NCI-H1105 (cell line): ENCODE measurements at places on chromosomes 2 and 18.

GRCh38 chr2:2649109-2650072 lies 318.3 kb upstream of the MYT1L start:
- DNase-seq, result no peak

DNA sequence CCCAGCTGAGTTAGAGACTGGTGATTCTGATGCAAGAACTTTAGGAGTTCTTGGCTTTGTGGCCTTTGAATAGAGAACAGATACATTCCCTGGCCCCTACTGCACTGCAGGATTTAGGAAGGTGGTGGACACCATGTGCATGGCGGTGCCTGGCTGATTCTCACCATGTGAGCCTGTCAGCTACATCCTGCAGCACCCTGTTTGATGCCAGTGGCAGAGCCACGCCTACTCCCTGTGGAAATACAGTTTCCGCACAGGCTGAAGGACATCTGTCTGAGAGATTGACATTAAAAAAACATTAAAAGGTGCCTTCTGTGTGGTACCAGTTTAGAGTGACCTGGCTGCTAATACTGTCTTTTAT lies 50.0 kb downstream of the KCNE4 start:
- no peak for DNase-seq

DNA sequence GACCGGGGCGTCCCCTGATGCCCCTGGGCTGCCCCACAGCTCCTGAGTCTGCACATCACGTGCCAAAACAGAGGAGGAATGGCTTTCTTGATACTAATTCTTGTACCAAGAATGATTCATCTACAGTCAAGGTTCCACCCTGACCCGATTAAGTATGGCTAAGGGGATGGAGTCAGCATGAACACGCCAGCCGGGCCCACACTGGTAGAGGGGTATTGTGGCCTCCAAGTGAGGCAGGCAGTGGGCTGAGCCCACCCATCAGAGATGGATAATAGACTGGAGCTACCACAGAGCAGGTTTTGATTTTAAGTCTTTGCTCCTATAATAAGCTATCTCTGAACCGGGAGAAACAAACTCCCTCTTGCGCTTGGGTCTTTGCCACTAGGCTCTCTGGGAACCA lies 17.9 kb upstream of the GNAL start:
- no peak for DNase-seq

GRCh38 chr2:152240559-152241231 lies 65.1 kb upstream of the STAM2 start:
- DNase-seq, result no peak

DNA sequence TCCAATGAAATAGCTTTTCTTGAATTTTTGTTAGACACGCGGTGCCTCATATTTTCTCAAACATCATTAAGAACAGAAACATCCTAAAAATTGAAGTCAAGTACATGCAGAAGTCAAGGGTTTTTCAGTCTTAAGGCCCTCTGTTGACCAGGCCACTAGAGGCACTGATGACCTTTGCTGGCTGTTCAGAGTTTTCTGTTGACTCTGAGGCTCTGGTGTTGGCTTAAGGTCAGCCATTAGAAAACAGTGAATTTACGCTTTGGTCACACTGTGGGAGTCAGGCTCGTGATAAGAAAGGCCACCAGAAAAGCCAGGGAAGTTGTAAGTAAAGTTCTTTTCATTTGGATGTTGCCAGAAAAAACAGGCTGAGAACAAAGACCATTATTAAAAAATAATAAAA lies 5.8 kb upstream of the UPP2 start:
- DNase-seq, result no peak

DNA sequence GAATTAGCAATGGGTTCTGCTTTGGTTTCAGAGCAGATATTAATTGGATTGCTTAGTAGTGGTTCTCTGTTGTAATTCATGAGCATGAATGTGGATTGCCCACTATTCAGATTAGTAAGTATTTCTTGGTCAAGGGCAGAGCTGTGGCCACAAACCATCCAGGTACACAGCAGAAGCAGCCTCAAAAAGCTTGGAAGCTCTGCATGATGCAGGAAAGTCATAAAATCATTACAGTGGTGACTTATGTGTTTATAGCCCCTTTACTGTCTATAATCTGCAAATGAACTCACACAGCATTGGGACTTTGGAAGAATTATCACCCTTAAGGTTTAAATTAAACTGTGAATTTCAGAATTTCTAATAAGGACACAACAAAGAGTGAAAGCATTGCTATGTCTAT lies 1.9 kb upstream of the UGT1A1 start:
- no peak for DNase-seq

DNA sequence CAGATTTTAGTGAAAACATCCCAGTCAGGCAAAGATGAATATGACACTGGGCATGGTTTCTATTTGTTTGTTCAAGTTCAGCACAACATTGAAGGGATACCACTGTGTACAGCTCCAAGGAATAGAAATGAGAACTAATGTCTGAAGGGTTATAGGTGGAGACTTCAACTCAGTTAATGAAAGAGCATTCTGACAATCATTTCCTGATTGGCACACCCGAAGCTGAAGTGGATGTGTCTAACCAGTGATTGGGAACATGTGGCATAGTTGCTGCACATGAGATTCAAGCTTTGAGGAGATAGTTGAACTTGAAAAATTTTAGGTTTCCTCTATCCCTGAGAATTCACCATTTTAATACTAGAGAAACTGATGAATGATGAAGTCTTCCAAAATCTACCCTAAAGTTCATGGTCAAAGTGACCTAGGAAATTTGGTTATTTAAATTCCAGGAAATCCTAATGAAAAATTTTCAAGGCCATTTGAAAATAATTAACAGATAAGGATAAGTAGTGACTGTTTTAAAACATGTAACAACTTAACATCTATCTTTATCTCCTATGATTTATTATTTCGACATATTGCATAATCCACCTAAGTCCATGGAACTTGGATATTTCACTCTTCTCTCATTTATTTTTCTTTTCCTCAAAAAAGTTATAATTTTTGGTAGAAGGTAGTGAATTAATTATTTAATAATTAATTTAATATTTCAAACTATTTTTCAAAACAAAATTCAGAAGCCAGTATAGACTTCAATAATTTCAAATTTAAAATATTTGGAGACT lies 38.0 kb downstream of the SLC9A4 start:
- DNase-seq, result no peak

- no peak for DNase-seq
These were observed 200.0 kb downstream of the SLC4A10 start for GRCh38 chr2:161824226-161824625.

GRCh38 chr2:111120253-111121027 lies at the start of gene BCL2L11:
Gene BCL2L11, plus strand, starts transcription at chr2:111120914. Its CDS starts 2,832 bp downstream, at chr2:111123746.
- peak; percentile 89 for DNase-seq

- no peak for DNase-seq
These were observed 61.9 kb upstream of the HK2 start for GRCh38 chr2:74772046-74772445.

GRCh38 chr2:178478130-178478438 lies 316 bp downstream of the FKBP7 start:
- DNase-seq, result peak; percentile 9

DNA sequence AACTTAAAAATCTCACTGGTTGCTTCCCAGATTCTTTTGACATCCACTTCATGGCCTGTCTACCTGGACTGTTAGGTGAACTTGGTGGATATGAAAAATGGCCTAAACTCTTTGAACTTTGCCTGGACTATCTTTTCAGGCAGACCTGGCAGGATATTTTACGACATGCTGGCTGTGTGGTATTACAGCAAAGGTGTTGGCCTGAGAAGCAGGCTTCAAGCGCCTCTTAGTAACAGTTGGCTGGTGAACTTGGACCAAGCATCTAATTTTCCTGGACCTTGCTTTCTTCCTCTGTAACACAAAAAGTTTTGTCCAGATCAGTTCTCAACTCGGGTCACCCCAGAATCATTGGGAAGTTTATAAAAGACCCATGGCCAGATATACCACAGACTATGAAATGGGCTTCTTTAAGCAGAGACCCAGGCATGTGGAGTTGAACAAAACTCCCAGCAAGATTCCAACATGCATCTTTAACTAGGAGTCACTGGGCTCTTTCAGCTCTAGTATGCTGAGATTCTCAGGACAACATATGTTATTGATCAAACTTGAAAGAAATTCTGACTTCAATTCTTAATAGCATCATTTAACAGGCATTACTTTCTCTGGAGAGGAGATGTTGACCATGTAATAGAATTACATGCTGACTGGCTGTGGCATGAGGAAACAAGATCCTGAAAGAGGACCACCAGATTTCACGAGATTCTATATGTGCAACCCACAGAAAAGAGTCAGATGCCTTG lies 4.4 kb downstream of the LYPD1 start:
- no peak for DNase-seq

DNA sequence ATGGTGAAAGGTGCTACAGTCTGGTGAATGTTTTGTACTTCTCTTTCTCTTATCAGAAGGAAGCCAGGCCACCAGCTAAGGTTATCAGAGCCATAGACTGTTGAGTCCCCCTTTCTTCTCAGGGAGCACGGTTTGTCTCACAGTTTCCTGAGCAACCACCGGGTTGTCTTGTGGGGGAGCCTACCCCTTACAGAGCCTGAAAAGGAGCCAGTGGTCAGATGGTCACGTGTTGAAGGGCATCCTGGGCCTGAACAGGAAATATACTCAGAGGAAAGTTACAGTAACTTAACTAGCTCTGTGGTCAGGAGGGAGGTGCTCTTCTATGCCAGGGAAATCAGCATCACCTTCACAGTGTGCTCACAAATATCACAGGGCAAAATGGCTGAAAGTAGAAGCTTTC lies 11.6 kb downstream of the CD28 start:
- no peak for DNase-seq

DNA sequence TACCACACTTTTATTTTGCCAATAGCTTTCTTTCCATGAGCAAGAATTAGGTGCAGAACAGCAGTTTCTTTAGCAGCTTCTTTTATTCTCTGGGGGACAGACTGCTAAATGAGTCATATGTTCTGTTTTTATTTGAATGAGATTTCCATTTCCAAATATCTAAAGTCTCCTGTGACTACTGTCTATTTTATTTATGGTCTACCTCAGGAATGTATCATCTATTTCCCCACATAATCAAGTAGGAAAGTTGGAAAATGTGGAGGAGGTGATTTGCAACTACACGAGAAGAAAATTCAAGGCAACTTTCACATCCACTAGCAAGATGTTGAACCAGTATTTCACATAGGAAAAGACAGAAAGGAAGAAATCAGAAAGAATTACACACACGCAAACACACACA lies 139.9 kb upstream of the MEX3C start:
- DNase-seq, result no peak

DNA sequence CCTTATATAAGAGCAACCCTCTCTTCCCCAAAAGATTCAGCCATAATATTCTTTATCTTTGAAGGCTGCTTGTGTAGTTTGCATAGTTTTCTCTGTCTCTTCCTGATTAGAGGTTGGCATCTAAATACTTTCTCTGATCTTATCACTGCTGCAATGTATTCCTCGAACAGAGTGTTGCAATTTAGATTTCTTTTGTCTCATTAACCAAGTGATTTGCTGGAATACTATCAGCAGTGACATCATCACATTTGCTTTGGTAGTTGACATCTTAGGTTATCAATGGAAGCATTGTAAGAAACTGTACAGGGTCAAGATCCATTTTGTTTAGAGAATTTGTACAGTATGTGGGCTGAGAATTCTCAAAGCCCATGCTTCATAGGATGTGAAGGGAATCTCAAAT lies 72.0 kb upstream of the NEUROD1 start:
- no peak for DNase-seq

GRCh38 chr2:43006834-43007543 lies 214.6 kb upstream of the HAAO start:
- no peak for DNase-seq

- DNase-seq, result no peak
These were observed 138.6 kb downstream of the DNER start for GRCh38 chr2:229575569-229576315.

- no peak for DNase-seq
These were observed 179.3 kb downstream of the GLI2 start for GRCh38 chr2:120914839-120915521.

GRCh38 chr2:232898592-232899543 lies 28.8 kb downstream of the SNORC start:
- no peak for DNase-seq

DNA sequence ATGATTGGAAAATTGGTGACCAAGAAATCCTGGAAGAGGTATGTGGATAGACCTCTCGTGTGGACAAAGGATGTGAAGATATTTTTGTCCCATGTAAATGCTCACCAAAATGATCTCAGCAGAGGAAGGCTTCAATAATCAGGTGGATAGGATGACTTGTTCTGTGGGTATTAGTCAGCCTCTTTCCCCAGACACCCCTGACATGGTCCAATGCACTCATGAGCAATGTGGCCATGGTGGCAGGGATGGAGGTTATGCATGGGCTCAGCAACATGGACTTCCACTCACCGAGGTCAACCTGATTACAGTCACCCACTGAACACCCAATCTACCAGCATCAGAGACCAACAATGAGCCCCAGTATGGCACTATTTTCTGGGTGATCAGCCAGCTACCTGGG lies 20.2 kb downstream of the CHRNA1 start:
- no peak for DNase-seq

DNA sequence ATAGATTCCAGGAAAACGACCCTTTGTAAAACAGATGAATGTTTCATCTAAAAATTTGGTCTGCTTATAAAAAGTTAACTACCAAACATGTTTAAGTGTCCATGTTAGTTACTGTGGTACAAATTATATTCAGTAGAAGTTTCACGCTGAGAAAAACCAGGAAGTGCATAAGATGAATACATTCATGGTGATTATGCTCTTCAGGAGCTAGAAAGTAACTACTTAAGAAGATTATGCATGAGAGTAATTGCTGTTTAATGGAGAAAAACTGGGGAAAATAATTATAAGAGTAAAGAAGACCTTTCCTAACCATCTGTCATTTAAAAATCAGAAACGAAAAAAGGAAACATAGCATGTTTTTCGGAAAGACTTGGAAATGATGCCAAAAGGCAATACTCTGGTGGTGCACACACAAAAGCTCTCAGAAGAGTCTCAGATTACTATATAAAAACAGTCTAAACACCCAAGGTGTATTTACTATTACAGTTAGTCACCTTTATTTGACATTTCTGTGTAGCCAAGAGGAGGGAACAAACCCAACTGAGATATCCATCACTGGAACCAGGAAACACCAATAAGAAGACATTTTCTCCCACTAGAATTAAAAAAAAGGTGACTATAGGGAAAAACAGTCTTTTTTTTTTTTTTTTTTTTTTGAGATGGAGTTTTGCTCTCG lies 38.8 kb upstream of the METTL21A start:
- DNase-seq, result peak; percentile 12

DNA sequence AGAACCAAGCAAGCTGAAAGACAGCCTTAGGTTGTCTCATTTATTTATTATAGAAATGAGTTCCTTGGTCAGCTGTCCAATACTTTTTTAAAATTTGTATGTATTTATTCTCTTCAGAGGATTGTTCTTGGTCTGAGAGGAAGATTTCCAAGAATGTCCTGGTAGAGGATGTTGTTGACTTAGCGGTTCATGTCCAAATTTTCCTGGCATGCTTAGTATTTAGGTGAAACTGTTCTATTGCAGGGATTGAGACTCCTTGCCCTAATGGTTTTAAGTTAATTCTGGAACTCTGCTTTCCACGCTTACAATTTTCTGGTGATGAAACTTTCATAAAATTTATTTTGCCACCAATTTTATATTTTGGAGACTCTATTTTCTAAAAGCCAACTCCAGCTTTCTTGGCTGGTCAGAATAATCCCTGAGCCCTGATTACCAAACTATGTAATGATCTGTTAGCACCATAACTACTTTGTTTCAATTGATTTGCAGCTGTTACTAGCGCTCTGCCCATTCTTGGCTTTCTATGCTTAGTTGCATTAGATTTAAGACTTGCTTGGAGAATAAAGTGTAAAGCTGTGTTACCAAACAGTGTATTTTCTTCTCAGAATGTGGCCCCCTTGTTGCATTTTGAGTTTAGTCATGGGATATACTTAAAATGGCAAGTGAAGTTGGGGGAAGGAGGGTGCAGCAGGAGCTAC lies 1868.8 kb upstream of the CELF4 start:
- DNase-seq, result no peak

- no peak for DNase-seq
These were observed 68.9 kb upstream of the FZD7 start for GRCh38 chr2:201964631-201965206.
